Stimulated activated CD8-positive, alpha-beta memory T cell treated with anti-CD3 and anti-CD28 coated beads, Interleukin-7, amount 100 ng/mL, for 24 hours (primary cell): ENCODE measurements at places on chromosomes 2 and 18.
A peak's percentile ranks its signal among the peaks of the same experiment; 100 is the strongest.

- no peak for DNase-seq
Observed at GRCh38 chr2:1060372-1060771, 109.7 kb downstream of the SNTG2 start.

DNA sequence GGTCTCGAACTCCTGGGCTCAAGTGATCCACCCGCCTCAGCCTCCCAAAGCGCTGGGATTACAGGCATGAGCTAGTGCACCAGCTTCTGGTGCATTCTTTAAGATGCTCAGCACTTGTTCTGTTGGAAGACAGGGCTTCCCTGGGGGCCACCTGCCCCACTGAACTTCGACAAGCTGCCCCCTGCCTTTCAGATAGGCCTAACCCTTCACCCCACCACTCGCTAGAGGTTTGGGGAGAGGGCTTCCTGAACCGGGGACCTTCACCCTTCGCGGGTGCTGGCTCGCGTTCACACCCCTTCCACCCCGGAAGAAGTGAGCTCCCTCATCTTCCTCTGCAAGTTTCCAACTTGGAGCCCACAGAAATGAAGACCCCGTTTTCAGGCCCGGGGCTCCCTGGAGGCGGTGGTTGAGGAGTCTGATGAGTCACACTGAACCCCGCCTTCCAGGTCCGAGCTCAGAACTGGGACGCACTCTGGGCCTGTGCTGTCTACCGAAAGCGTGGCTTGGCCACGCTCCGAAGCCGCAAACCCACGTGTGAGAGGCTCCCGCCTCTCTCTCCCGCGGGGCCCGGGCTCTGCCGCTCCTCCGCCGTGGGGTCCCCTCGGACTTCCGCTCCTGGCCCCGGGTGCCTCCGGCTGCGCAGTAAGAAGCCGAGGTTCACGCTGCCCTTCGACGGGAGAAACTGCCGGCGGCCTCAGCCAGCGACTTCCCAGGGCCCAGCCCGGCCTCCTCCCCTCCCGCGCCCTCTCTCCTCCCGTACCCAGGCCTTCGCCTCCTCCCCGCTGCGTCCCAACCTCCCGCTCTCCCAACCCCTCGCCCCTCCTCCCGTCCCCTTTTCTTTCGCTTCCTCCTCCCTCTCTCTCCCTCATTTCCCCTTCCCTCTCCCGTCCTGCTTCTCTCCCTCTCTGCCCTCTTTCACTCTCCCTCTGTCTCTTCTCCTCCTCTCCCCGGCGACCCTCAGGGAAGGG lies 47.5 kb upstream of the SP3 start:
- DNase-seq, result no peak

DNA sequence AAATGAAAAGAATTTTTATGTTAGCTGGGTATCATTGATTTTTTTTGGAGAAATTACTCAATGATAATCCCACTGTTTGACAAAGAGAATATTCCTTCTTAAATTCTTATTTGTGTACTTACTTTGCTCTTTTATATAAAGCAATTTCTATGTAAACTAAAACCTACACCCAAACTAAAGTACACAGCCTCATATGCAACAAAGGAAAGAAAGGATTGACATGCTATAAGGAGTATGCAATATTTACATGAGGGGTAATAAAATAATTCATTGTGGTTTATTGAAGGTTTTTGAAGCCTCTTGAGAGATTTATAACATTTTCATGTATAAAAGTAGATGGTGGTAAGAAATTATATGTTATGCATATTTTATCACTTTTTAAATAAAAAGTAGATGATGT lies 368.5 kb downstream of the CDH7 start:
- DNase-seq, result no peak

DNA sequence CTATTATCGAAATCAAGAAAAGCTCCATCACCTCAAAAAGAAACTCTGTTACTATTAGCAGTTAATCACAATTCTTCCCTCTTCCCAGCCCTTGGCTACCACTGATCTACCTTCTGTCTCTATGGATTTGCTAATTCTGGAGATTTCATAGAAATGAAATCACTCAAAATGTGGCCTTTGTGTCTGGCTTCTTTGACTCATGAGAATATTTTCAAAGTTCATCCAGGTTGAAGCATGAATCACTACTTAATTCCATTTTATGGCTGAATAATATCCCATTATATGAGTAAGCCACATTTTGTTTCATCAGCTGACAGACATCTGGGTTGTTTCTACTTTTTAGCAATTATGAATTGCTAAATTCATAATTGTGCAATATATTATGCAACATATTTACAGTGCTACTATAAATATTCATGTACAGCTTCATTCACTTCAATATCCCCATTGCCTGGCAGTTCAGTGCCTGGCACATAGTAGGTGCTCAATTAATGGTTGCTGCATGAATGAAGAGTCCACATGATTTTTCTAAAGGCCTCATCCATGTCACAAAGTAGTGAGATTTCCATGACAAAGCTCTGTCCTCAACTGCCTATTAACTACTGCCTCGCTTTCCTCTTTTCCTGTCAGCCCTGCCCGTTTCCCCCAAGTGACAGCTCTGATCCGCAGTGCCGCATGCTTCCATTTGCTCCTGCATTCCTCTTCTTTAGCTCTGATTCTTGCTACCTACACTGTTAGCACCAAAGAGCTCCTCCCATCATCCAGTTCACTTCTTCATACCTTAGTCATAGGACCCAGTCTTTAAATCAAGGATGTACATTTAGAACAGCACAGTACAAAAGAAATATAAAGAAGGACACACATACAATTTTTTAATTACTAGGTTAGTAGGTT lies 32.8 kb downstream of the CCDC93 start:
- DNase-seq, result no peak

GRCh38 chr18:73824671-73825070 lies 323.0 kb downstream of the FBXO15 start:
- no peak for DNase-seq

GRCh38 chr2:71894261-71894660 lies 253.4 kb downstream of the CYP26B1 start:
- DNase-seq, result no peak

- no peak for DNase-seq
Observed at GRCh38 chr2:96324721-96325040, 436 bp upstream of the ITPRIPL1 start.

DNA sequence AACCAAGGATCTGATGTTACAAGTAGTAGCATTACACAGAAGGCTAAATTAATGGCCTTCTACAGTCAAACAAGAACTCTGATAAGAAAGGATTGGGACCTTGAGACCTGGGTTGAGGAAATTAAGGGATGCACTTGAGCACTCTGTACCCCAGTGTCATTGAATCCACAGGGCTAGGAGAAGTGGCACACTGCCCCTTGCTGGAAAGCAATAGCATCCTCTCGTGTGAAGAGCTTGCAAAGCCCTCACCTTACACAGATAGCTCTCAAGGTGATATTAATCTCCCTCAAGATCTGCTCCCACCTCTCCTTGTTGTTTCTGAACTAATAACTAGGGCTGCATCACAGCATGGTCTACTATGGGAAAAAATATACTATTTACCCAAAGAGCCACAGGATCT lies 26.5 kb upstream of the CHST9 start:
- DNase-seq, result no peak

GRCh38 chr18:56569416-56569815 lies 69.0 kb downstream of the TXNL1 start:
- DNase-seq, result no peak

GRCh38 chr2:63977904-63978303 lies 41.3 kb downstream of the VPS54 start:
- DNase-seq, result no peak

GRCh38 chr2:148948868-148949267 lies 73.8 kb downstream of the KIF5C start:
- DNase-seq, result no peak

DNA sequence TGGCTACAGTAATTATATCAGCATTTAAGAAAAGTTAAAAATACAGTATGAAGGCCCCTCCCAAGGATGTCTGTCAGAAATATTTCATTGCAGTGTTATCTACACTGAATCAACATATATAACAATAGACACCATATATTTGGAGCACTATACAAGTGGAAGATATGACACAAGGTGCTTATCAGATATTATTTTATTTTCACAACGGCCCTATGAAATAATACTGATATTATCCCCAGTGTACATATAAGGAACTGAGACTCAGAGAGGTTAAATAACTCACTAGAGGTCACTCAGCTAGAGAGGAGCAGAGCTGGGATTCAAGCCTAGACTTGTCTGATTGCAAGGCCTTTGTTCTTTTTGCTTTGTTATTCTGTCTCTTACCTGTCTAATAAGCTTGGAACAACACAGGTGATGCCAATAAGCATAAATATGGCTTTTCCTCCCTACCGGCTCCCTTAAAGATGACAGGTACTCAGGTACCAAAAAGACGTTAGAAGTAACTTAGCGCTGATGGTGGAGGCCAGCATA lies 4.7 kb upstream of the SLC40A1 start:
- no peak for DNase-seq

- DNase-seq, result no peak
Observed at GRCh38 chr18:51236225-51236624, 38.7 kb upstream of the MEX3C start.

- peak; percentile 22 for DNase-seq
Observed at GRCh38 chr2:33598561-33599174, 431 bp downstream of the FAM98A start.

GRCh38 chr2:120488531-120488930 lies 142.6 kb downstream of the INHBB start:
- no peak for DNase-seq

- DNase-seq, result no peak
Observed at GRCh38 chr2:33123216-33123615, 176.5 kb downstream of the LTBP1 start.
